ENCODE measurements at places on chromosomes 3 and 15. TPM values are rescaled to one million over a fixed set of nuclear protein-coding genes. Genes with fewer than 3 reads are reported as not detected.

- no peaks in the 10 kb centered on the region for H3K27me3 ChIP-seq
- H3K4me3 ChIP-seq = no peak overlapping the region
- no peak overlapping the region for H3K27ac ChIP-seq
- no peak for DNase-seq
- H3K4me1 ChIP-seq = peaks cover 4% of the 10 kb centered on the region
Measured at GRCh38 chr15:64216730-64217428, 54.1 kb upstream of the PPIB start.

DNA sequence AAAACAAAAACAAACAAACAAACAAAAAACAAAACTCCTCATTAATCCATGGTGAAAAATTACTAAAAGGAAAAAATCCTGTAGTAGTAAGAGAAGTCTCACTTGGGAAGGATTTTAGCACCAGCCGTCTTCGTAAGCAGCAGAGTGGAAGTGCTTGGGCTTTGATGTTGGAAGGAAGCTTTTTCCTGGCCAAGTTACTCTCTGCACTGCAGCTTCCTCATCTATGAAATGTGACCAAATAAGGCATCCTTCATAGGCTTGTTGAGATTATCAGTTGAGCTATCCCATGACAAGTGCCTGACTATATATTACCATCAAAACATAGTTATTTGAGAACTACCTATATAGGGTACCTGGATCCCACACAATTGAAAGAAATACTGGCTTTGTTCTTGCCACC, 436.4 kb upstream of the ONECUT1 start:
- no peaks in the 10 kb centered on the region for H3K27me3 ChIP-seq
- no peak overlapping the region for H3K27ac ChIP-seq
- no peak for DNase-seq
- no peaks in the 10 kb centered on the region for H3K36me3 ChIP-seq
- H3K4me3 ChIP-seq = no peak overlapping the region

DNA sequence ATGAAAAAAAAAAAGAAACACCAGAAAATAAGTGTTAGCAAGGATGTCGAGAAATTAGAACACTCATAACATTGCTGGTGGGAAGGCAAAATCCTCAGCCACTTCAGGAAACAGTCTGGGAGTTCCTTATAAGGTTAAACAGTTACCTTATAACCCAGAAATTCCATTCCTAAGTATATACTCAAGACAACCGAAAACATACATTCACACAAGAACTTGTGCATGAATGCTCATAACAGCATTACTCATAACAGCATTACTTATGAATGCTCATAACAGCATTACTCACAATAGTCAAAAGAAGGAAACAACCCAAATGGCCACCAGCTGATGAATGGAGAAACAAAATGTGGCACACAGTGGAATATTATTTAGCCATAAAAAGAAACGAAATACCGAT, 34.8 kb upstream of the DCP1A start:
- no peaks in the 10 kb centered on the region for H3K4me1 ChIP-seq
- H3K4me3 ChIP-seq = no peak overlapping the region
- DNase-seq = no peak
- no peaks in the 10 kb centered on the region for H3K36me3 ChIP-seq

- no peak overlapping the region for H3K27ac ChIP-seq
- H3K27me3 ChIP-seq = no peaks in the 10 kb centered on the region
- DNase-seq = no peak
Measured at GRCh38 chr3:55194376-55194775, 266.5 kb upstream of the LRTM1 start.

DNA sequence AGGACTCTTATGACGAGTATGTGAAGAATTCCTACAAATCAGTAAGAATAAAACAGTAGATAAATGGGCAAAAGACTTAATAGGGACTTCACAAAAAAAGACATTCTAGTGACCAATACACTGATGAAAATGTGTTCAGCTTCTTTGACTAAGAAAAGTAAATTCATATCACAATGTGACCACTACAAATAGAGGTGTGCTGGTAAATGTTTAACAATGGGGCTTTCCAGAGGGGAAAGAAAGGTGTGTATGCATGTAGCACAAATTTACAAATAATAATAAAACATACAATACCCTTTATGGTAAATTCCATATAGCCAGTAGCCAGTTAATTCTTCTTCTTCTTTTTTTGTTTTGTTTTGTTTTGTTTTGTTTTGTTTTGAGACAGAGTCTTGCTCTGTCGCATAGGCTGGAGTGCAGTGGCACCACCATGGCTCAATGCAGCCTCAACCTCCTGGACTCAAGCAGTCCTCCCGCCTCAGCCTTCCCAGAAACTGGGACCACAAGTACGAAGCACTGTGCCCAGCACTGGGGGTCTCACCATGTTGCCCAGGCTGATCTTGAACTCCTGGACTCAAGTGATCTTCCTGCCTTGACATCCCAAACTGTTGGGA, 17.5 kb upstream of the NMD3 start:
- no peak for DNase-seq
- no peak overlapping the region for H3K4me3 ChIP-seq
- H3K27me3 ChIP-seq = peaks cover 5% of the 10 kb centered on the region
- H3K36me3 ChIP-seq = no peaks in the 10 kb centered on the region
- no peak overlapping the region for H3K27ac ChIP-seq
- no peaks in the 10 kb centered on the region for H3K4me1 ChIP-seq

DNA sequence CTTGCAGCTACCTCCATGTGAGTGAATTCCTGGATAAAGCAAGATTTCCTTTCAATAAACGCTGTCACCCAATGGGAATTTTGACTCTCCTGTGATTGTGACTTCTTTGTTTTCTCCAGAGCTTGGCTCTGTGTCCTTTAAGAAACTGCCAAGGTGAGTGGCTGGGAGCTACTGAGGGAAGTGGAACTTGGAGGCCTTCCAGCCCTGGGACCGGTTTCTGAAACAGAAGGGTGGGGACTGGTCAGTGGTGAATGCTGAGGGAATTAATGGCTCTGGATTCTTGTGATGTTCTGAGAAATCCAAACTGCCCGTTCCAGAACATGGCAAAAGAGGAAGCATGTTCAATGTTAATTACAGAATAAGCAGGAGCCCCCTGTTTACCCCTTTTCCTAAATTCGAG, 41.1 kb upstream of the MYZAP start:
- no peaks in the 10 kb centered on the region for H3K4me1 ChIP-seq
- H3K4me3 ChIP-seq = no peak overlapping the region
- peaks cover 4% of the 10 kb centered on the region for H3K27me3 ChIP-seq
- DNase-seq = no peak
- H3K27ac ChIP-seq = no peak overlapping the region
- H3K36me3 ChIP-seq = no peaks in the 10 kb centered on the region

DNA sequence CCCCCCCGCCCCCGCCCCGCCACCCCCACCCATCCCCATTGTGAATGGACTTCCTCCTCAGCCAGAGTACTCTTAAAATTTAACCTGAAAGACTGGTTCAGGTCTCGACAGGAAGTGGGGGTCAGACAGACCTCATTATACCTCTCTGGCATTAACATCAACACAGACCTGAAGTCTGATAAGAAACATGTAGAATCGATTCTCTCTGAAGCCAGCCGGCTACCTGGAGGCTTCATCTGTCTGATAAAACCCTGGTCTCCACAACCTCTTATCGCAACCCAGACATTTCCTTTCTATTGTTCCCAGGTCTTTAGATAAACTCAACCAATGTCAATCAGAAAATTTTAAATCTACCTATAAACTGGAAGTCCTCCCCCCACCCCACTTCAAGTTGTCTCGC, 42.6 kb downstream of the SLCO2A1 start:
- peaks cover 1% of the 10 kb centered on the region for H3K27me3 ChIP-seq
- H3K27ac ChIP-seq = no peak overlapping the region
- DNase-seq = no peak
- no peaks in the 10 kb centered on the region for H3K36me3 ChIP-seq

DNA sequence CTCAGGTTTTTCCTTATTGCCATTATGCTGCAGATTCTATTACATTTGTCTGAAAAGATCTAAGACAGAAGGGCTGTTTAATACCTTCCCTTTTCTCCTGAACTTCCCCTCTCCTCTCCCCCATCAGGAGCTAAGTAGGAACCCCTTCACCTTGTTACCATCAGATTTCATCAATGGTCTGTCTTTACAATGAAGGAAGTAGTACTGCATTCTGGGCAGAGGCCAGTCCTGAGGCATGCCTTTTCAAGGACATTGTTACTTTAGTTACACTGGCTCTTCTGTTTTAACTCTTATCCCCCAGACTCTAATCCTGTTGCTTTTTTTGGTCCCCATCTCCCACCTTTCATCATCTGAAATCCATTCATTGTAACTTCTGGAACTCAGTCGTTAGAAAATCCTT, 8.1 kb downstream of the CTNNB1 start:
- H3K27me3 ChIP-seq = no peaks in the 10 kb centered on the region
- H3K36me3 ChIP-seq = peaks cover 5% of the 10 kb centered on the region
- no peak for DNase-seq
- H3K4me3 ChIP-seq = no peak overlapping the region
- no peak overlapping the region for H3K27ac ChIP-seq

- H3K4me3 ChIP-seq = no peak overlapping the region
- H3K36me3 ChIP-seq = no peaks in the 10 kb centered on the region
- no peaks in the 10 kb centered on the region for H3K27me3 ChIP-seq
Measured at GRCh38 chr3:125622381-125622791, 27.1 kb upstream of the OSBPL11 start.

The CTXN2 gene
- not detected for total RNA-seq

The RFX7 gene
- 22.1 TPM for total RNA-seq

Data from activated CD4-positive, alpha-beta memory T cell treated with anti-CD3 and anti-CD28 coated beads for 36 hours (primary cell).